ENCODE measurements at places on chromosomes 1 and 21.

DNA sequence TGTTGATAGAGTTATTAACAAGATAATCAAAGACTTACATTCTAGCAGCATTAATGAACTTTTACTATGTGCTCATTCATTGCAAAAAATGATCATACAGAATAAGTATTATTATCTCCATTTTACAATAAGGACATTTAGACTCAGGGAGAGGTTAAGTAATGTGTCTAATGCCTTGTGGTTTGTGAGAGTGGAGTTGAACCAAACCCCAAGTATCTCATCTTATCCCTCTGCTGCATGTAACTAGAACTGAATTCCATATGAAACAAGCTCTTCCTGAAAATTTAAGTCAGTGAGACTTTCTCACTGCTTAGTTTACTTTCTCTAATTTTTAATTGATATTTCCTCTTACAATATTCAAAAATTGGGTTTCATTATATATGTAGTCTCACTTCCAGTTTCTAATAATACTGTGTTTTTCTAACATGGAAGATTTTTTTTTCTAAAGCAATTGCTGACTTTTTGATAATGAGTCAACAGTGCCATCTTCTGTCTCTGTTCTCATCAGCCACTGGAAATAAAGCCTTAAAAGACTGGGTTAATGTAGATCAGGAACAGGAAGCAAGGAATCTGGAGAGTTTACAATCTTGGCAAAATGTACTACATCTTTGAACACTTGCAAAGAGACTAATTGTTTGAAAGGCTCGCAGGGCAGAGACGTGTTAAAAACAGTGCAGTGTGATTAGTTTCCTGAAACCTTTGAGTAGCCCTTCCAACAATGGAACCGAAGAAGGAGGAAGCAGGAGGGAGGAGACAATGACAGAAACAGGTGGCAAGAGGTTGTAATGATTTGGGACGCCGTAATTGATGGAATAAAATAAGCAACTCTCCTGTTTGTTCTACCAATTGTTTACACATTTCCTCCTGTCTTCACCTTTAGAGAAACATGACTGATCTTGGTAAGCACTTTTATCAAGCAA lies 567.6 kb downstream of the MRPL39 start:
- DNase-seq = no peak

GRCh38 chr1:86207323-86207722 lies 50.8 kb upstream of the COL24A1 start:
- DNase-seq = no peak

DNA sequence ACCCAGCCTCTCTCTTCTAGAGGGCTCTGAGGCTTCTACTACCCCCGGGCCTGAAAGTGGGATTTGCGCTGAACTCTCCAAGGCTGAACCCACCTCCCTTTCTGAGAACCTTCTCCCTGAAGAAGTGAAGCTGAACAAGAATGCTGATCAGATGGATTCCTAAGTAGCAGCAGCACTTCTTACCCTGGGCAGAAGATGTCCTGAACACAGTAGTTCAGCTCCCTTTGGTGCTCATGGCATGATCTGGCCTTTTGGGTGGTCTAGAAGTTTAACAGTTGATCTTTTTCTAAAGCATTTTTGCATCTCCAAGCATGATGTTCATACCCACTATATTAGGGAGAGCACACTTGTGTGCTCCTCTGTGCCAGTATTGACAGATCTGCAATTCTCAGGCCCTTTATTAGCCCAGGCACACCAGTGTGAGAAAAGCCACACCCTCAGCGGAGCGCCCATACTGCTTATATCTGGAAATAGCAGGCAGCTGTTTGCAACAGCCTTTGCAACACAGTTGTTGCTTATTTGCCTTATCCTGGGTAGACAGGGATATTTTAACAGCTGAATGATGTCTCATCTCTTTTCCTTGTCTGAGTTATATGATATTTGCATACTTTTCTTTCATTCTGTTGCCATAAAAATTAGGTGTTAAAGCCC lies 34.2 kb downstream of the CNN3 start:
- no peak for DNase-seq

DNA sequence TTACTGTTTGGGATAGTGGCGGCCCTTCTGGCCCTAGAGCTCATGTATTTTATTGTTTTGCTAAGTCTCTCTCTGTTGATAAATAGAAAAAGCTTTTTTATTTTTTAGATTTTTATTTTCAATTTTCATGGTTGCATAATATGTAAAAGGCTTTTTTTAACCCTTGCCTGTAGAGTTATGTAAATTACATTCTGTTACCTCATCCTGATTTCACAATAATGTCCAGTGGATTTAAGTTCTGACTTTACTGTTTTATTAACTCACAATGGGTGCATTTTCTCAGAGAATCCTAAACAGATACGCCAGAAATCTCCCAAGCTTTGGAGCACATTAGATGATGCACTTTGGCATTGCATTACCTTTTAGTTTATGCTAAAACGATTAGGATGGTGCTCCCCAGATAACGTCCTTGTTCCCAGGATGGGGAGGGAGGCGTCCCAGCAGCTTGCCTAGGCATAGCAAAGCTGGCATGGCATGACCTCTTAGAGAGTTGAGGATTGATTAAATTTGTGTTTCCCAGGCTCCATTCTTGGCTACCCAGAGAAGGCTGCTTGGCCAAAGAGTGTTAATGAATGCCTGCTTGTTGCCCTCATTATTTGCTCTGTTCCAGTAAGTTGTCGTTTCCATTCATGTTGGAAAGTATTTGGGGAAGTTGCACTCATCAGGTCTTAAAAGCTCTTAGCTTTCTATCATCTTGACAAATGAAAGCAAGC lies 17.1 kb downstream of the UTP25 start:
- DNase-seq = no peak

- DNase-seq = no peak
These were observed 178.5 kb downstream of the ZC3H11B start for GRCh38 chr1:219434285-219434922.

GRCh38 chr1:40824591-40825434 lies 37.4 kb downstream of the CITED4 start:
- no peak for DNase-seq

DNA sequence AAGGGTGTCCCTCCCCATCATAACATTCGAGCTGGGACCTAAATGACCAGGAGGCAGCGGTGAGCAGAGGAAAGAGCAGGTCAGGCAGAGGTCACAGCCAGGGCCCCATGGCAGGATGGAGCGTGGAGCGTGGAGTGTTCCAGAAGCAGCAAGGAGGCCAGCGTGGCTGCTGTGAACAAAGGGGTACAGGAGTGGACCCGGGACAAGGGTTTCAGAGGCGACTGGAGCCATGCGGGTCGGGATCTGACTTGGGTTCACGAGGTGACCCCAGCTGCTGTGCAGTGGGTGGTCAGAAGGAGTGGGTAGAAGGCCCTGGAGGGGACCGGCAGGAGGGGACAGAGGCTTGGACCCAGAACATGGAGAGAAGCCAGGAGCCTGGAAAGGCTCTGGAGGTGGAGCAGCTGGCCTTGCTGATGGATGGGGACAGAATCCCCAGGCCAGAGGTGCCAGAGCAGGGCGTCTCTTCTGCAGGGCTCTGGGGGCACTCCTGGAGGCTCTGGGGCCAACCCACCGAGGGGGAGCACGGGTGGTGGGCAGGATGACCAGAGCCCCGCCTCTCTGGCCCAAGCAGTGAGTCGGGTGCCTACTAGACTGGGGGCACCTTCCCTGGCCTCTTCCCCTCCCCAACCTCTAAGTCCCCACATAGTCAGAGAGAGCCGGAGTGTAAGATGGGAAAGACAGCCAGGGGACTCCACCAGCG lies 2.3 kb downstream of the CHD5 start:
- DNase-seq = no peak

- DNase-seq = no peak
These were observed 1.7 kb upstream of the ARL8A start for GRCh38 chr1:202146279-202146678.

DNA sequence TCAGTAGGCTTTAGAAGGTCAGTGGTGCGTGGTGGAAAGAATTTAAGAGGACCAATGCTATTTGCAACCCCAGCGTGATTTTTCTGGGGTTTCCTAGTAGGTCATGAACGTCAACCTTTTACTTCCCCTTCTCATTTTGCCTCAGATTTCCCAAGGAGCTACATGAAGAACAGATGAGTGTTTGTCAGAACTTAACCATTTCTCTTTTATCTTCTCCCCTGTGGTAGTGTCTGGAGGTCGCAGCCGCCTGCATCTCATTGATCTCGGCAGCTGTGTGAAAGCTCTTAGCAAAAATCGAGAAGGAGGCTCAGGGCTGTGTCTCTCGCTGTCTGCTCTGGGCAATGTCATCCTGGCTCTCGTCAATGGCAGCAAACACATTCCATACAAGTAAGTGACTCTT lies 491.1 kb downstream of the KIF26B start:
- DNase-seq = no peak

- DNase-seq = no peak
These were observed 11.0 kb downstream of the LDLRAP1 start for GRCh38 chr1:25554430-25554780.

DNA sequence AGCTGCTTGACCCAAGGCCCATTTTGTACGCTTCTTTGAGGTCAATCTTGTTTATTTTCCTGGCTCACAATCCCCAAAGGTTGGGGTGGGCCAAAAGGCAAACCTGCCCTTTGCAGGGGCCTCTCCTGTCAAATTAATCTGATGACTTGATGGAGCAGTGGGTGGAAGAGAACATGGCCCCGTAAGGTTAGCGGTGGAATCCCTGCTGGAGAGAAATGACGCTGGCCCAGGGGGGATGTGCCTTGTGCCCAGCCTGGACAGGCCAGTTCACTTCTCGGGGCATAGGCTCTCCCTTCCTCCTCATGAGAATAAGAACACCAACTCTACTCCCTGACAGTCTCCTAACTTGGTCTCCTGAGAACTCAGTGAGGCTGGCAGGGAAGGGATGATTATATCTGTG lies 40.5 kb downstream of the C1orf198 start:
- DNase-seq = no peak

DNA sequence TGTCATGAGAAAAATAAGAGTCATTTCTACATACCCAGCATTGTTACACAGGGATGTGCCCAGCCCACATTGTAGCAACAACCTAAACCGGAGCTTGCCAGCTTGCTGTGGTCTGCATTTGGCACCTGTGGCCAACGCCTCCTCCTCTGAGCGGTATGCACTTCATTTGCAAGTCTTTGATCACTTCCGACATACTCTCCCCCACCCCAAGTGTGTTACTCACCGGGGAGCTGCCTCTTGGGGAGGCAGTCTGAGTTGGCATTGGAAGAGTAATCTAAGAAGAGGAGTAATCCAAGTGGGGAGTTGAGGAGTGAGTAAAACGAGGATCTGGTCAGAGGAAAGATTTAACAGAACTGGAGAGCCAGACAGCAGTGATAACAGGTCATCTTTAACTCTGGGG lies 3.8 kb downstream of the BCL9 start:
- DNase-seq = peak; percentile 23

DNA sequence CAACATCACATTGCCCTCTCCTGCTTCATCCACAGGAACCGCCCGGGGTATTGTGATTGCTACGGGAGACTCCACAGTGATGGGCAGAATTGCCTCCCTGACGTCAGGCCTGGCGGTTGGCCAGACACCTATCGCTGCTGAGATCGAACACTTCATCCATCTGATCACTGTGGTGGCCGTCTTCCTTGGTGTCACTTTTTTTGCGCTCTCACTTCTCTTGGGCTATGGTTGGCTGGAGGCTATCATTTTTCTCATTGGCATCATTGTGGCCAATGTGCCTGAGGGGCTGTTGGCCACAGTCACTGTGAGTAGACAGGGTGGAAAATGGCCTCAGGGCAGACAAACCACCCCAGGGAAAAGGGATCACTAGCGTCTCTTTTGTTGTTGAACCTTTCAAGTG lies 12.7 kb downstream of the ATP1A4 start:
- no peak for DNase-seq

- DNase-seq = no peak
These were observed 1.9 kb downstream of the EIF4G3 start for GRCh38 chr1:21174654-21175323.

GRCh38 chr1:188244681-188245080 lies 1415.9 kb downstream of the PLA2G4A start:
- DNase-seq = no peak

- no peak for DNase-seq
These were observed 71.1 kb downstream of the IER5 start for GRCh38 chr1:181159451-181160140.

GRCh38 chr1:188314557-188315137 lies 1485.9 kb downstream of the PLA2G4A start:
- DNase-seq = no peak

- DNase-seq = no peak
These were observed 9.1 kb downstream of the MACF1 start for GRCh38 chr1:39213511-39214002.

DNA sequence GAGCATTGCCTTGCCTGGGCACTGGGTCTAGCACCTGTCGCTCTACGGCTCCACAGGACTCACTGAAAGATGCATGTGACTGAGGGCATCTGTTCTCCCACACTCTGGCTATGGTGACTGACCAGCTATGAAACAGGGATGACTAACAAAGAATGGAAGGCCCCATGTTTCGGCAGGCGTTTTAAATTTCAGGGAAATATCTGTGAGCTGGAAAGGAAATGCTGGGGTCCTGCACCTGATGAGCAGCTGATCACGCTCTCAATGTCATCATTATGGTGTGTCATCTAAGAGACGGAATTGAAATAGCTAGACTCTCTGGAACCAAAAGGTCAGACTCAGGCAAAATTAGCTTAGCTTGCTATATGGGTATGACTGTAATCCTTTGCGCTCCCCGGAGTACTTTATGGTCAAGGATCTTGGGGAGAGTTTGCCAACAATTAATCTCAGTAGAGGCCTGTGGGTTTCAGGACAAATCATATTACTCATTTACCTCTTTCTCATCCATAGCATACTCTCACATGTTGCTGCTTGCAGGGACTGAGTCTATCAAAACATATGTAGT lies 24.5 kb upstream of the PALMD start:
- DNase-seq = no peak

GRCh38 chr1:1760345-1760650 lies 18.0 kb downstream of the NADK start:
- no peak for DNase-seq

DNA sequence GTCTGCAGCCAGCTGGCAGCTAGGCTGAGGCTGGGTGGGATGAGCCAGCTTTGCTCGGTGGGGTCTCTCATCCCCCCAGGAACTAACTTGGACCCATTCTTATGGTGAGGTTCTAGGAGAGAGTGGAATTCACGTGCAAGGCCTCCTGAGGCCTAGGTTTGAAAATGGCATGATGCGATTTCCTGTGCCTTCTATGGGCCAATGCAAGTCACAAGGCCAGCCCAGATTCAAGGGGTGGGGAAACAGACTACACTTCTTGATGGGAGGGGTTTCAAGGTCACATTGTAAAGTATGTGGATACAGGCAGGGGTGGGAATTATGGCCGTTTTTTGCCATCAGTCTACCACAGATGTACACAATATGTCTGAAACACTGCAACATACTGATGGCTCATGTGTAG lies 48.3 kb downstream of the HTR6 start:
- DNase-seq = no peak

DNA sequence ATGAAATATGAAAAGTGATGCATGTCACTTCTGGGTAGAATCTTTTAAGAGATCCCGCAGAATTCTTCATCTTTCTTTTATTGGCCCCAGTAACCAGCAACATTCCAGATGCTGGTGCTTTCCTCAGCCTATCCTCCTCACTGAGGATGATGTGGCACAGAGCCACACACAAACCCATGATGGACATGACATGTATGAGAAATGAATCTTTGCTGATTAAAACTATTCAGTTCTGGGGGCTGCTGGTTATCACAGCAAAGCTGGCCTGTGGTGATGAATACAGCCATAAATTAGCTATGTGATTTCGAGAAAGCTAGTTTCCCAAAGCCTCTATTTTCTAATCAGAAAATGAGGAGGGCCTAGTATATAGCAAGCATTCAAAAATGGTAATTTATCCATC lies 8.3 kb upstream of the ERICH3 start:
- DNase-seq = no peak
